PC-3 (cell line): ENCODE measurements at places on chromosomes 3 and 15. TPM values are rescaled to one million over a fixed set of nuclear protein-coding genes. Genes with fewer than 3 reads are reported as not detected.

DNA sequence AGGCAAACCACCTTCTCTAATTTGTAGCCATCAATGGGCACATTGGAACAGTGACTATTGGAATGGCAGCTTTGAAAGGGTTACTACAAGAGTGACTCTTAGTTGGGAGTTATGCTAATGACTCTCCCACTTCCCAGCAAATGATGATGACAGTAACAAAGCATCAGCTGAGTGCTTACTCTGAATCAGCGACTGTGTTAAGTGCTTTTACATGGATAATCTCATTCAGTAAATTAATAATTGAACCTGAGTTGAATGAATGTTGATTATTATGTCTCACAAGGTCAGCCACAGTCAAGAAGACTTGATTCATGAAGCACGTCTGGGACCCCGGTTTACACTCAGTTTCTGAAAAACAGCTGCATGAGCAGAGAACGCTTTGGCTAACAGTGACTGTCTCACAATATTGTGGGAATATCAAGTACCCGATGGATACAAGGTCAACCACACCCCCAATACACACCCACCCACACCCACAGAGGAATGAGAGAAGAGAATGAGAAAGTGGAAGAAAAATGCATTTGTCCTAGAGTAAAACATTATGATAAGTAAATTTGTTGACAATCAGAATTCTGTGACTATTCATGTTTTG, 242.0 kb upstream of the FEZF2 start:
- H3K4me3 ChIP-seq = no peak overlapping the region
- no peak overlapping the region for H3K27ac ChIP-seq
- no peaks in the 10 kb centered on the region for H3K27me3 ChIP-seq
- DNase-seq = no peak
- no peaks in the 10 kb centered on the region for H3K36me3 ChIP-seq

The MAPKAPK3 gene
- total RNA-seq = 142 and 174 TPM in 2 replicates

GRCh38 chr3:113167825-113168801, 43.2 kb upstream of the BOC start:
- no peak overlapping the region for H3K27ac ChIP-seq
- no peaks in the 10 kb centered on the region for H3K4me1 ChIP-seq
- no peaks in the 10 kb centered on the region for H3K27me3 ChIP-seq
- H3K36me3 ChIP-seq = no peaks in the 10 kb centered on the region
- no peak for DNase-seq

DNA sequence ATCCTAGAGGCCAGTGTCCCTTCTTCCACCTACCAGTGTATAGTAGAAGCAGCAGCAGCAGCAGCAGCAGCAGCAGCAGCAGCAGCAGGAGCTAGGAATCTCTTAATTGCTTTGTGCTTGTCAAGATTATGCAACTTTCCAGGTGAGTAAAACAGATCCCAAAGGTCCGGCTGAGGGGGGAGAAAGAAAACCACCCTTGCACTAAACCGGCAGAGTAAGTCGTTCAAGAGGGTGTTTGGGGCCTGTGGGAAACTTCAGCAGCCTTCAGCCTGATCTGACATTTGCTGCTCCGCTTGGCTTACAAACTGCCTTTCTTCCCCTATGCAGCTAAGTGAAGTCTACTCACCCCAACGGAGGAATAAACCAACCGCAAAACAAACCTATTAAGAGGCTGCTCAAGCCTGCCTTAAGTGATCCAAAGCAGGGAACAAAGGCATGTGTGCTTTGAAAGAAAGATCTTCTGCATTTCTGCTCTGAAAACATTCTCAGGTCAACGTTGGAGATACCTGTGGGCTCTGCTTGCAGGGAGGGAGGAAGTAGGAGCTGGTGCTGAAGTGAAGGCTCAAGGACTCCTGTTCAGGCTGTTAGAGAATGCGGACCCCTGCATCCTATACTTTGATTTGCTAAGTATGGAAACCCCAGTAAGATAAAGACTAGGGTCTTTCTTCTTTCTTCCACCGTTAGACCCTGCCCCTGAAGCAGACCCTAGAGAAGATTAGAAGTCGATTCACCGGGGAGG, 35.7 kb upstream of the DLG1 start:
- no peak overlapping the region for H3K4me3 ChIP-seq
- no peaks in the 10 kb centered on the region for H3K36me3 ChIP-seq
- H3K4me1 ChIP-seq = 0 out of 2 replicates have a peak, but pooled peaks cover 9% of the 10 kb centered on the region
- no peak for DNase-seq

DNA sequence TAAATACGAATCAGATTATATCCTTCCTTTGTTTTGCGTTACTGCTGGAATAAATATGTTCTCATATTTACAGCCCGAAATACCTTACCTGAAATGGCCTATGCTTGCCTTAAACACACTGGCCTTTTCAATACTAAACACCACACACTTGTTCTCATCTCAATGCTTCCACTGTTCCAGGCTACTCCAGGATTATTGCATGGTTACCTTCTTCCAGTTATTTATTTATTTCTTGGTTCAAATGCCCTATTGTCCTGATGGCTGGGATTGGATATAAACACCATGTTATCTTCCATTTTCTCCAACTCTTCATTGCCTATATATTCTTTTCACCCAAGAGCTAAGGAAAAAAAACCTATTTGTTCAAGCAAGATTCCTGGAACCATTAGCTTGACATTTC, 125.3 kb downstream of the SI start:
- H3K27me3 ChIP-seq = no peaks in the 10 kb centered on the region
- H3K4me1 ChIP-seq = no peaks in the 10 kb centered on the region
- H3K4me3 ChIP-seq = no peak overlapping the region
- H3K27ac ChIP-seq = no peak overlapping the region
- DNase-seq = no peak
- no peaks in the 10 kb centered on the region for H3K36me3 ChIP-seq

GRCh38 chr15:68655686-68656437, 77.1 kb downstream of the CORO2B start:
- H3K27me3 ChIP-seq = no peaks in the 10 kb centered on the region
- no peak overlapping the region for H3K27ac ChIP-seq
- no peaks in the 10 kb centered on the region for H3K4me1 ChIP-seq

The CCDC174 gene
- total RNA-seq = 8.2 and 16.1 TPM in 2 replicates

- H3K4me3 ChIP-seq = no peak overlapping the region
- no peaks in the 10 kb centered on the region for H3K27me3 ChIP-seq
- no peaks in the 10 kb centered on the region for H3K4me1 ChIP-seq
- H3K36me3 ChIP-seq = no peaks in the 10 kb centered on the region
- H3K27ac ChIP-seq = no peak overlapping the region
- no peak for DNase-seq
Measured at GRCh38 chr3:40167958-40168357, 141.5 kb upstream of the EIF1B start.
